Omental fat pad (tissue), 4 donors: ENCODE measurements at places on chromosomes 3 and 15. TPM values are rescaled to one million over a fixed set of nuclear protein-coding genes. Genes with fewer than 3 reads are reported as not detected.

DNA sequence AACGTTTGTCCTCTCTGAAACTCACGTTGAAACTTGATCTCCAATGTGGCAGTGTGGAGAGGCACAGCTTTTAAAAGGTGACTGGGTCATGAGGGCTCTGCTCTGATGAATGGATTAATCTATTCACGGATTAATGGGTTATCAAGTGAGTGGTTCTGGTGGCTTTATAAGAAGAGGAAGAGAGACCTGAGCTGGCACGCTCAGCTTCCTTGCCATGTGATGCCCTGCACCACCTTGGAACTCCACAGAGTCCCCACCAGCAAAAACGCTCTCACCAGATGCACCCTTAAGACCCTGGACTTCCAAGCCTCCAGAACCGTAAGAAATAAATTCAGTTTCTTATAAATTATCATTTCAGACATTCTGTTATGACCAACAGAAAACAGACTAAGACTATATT lies 2.6 kb downstream of the PPP1R2 start:
- DNase-seq, result no peak

DNA sequence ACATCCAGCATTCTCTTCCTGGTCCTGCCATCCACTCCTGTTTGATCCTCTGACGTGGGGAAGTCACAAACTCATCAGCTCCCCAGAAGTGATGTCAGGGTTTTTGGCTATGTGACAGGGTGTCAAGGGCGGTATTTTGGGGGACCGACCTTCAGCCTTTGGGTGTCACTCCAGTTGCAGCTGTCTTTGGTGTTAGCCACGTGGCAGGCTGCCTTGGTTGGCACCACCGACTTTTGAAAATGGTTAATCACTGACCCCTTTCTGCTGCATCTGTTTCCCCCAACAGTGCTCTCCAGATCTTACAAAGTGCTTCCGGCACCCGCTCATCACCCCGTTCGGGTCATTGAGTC lies 86.6 kb downstream of the TRAK1 start:
- DNase-seq, result no peak

Gene NAA80
- total RNA-seq, result 6.3 TPM

Gene MUC20
- total RNA-seq, result 5.0 TPM
